ENCODE measurements at places on chromosomes 2 and 18. TPM values are rescaled to one million over a fixed set of nuclear protein-coding genes. Genes with fewer than 3 reads are reported as not detected.

GRCh38 chr18:7646174-7646886 lies 79.2 kb downstream of the PTPRM start:
- no peaks in the 10 kb centered on the region for H3K27me3 ChIP-seq
- no peaks in the 10 kb centered on the region for H3K36me3 ChIP-seq
- no peak overlapping the region for H3K4me3 ChIP-seq
- H3K27ac ChIP-seq = no peak overlapping the region
- no peak for DNase-seq

GRCh38 chr2:121197369-121198091 lies 87.5 kb downstream of the TFCP2L1 start:
- no peak overlapping the region for H3K4me3 ChIP-seq
- peak; percentile 40 for DNase-seq
- no peaks in the 10 kb centered on the region for H3K27me3 ChIP-seq
- H3K27ac ChIP-seq = peak overlapping the region; percentile 52

GRCh38 chr2:33363325-33364298 lies 112.8 kb upstream of the RASGRP3 start:
- DNase-seq = no peak
- H3K36me3 ChIP-seq = peaks cover 10% of the 10 kb centered on the region
- no peak overlapping the region for H3K27ac ChIP-seq
- peaks cover 23% of the 10 kb centered on the region for H3K4me1 ChIP-seq
- no peak overlapping the region for H3K4me3 ChIP-seq
- no peaks in the 10 kb centered on the region for H3K27me3 ChIP-seq

DNA sequence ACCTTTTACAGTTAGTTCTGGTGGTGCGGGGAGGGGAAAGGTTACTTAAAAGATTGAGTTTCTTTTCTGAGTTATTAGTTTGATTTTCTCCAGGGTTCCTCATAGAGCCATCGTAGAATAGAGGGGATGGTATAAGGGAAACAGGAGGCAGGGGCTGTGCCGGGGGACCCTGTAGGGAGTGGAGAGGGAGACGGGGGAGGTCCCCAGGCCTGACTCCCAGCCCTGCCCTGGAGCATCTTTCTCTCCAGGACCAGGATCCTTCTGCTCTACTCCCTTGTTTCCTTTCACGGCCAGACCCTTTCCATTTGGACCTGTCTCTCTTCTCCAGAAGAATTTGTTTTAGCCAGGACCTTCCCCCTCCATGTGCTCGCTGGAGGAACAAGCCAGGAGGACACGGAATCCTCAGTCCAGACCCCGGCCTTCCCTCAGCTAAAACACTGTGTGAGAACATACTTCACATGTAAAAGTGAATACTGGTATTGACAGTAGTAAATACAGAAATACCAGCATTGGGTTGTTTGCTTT lies 35.4 kb downstream of the DGKD start:
- peaks cover 48% of the 10 kb centered on the region for H3K4me1 ChIP-seq
- no peaks in the 10 kb centered on the region for H3K36me3 ChIP-seq
- no peak overlapping the region for H3K27ac ChIP-seq
- no peak overlapping the region for H3K4me3 ChIP-seq

GRCh38 chr18:24071779-24072178 lies 57.2 kb downstream of the TTC39C start:
- H3K27me3 ChIP-seq = no peaks in the 10 kb centered on the region
- H3K4me3 ChIP-seq = no peak overlapping the region
- DNase-seq = no peak
- no peaks in the 10 kb centered on the region for H3K36me3 ChIP-seq

The OR6B2 gene
- total RNA-seq = not detected

The EVX2 gene
- not detected for total RNA-seq

The TUBB8B gene
- not detected for total RNA-seq

The ICOS gene
- total RNA-seq = 0.09 TPM

The EPB41L3 gene
- 29.1 TPM for total RNA-seq

Data from heart right ventricle (tissue), 16 donors.